ENCODE measurements at places on chromosomes 7 and 10.

GRCh38 chr7:46215987-46216567, 295.0 kb upstream of the IGFBP3 start:
- no peak for DNase-seq

DNA sequence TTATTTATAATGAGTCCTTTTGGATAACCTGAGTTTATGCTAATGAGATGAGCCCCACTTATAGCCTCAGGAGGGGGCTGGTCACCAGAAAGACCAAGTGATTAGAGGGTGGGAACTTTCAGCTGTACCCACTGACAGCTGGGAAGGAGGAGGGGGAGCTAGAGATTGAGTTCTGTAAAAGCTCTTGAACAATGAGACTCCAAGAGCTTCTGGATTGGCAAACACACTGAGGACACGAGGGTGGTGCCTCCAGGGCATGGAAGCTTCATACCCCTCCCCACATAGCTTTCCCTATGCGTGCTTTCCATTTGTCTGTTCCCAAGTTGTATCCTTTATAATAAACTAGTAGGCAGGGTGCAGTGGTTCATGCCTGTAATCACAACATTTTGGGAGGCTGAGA, 20.3 kb downstream of the MRPS24 start:
- no peak for DNase-seq

DNA sequence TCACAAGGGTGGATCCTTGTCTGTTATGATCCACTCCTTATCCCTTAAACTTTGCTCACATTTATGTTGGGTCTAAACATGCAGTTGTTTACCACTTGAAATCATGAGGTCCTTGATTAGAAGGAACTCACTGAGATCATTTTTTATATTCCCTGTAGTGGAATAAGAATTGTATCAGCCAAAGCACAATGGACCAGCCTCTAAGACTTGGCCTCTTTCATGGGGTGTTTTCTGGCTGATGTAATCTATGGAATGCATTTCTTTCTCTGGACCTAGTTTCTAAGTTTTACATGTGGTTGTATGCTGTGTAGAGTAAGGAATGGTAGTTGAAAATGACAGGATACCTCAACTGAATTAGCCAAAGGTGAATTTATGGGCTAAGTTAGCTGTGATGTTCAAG, 376.6 kb downstream of the SORCS3 start:
- DNase-seq: no peak

DNA sequence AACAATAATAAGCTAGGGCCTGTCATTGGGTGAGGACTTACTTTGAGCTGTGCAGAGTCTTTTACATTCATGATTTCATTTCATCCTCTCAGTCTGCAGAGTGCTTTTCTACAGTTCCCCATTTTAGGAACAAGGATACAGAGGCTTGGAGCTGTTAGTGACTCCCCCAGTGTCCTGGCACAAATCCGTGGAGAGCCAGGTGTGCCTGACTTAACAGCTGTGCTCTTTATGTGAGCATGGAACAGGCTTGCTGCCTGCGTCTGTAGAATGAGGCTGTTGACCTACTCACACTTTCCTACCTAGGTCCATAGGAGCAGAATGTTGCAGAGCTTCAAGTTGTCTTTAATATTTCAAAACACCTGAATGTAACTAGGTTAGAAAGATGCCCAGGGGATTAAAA, 50.4 kb upstream of the BTBD16 start:
- no peak for DNase-seq

DNA sequence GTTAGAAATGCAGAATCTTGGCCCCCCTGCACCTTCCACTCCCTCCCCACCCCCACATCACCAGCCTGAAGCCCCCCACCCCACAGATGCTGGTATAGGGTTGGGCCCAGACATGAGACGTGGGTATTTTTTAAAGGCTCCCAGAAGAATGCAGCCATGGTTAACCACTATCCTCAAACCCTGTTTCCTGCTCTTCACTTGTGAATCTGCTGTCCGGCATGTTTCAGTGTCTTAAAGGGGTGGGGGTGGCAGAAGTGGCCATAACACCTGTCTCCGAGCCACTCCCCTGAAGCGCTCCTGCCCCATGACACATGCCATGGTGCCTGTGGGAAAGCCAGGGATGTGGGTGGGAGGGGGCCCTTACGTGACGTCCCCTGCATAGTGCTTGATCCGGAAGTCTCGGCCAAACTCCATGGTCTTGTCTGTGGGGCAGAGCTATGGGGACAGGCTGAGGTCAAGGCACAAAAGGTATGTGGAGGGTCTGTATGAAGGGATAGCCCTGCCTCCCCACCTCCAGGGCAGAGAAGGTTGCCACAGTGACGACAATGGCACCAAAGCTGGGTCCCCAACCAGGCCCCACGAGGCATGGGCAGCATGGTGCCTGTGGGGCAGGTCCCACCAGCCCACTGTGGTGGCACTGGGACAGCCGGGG, 9.6 kb downstream of the MYO1G start:
- no peak for DNase-seq

DNA sequence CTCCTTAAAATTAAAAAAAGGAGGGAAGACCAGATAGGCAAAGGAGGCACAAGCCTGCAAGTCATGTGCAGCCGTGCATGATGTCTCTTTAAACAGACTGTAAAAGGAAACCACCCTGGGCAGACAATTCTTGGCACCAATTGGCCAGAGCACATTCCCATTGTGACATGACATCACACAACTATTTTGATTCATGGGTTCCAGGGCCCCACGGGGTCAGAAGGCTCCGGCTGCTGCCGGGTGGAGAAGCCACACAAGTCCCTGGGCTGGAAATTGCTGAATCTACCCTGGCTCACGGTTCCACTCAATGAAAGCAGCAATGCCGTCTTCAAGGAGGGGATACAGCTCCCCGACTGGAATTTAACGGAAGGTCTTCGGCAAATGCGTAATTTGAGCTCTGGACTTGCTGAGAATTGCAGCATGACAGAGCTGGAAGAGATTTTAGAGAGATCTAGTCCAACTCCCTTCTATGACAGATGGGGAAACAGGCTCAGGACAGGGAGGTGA, 140.5 kb downstream of the PRKAG2 start:
- no peak for DNase-seq

DNA sequence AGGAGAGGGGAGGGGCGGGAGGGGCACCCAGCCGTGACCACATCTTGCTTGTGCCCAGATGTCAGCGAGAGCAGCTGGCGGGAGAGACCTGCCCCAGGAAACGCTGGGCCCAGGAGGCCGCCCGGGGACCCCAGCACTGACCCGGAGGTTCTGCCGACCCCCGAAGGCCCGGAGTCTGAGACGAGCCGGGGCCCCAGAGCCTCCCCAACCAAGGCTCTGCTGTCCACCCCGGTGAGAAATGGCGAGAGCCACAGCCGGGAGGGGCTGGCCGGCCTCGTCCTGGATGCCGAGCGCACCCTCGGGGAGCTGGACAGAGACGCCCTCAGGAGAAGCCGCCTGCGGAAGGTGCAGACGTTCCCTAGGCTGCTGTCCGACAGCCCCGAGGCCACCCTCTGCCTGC, 25.9 kb downstream of the KNDC1 start:
- no peak for DNase-seq

DNA sequence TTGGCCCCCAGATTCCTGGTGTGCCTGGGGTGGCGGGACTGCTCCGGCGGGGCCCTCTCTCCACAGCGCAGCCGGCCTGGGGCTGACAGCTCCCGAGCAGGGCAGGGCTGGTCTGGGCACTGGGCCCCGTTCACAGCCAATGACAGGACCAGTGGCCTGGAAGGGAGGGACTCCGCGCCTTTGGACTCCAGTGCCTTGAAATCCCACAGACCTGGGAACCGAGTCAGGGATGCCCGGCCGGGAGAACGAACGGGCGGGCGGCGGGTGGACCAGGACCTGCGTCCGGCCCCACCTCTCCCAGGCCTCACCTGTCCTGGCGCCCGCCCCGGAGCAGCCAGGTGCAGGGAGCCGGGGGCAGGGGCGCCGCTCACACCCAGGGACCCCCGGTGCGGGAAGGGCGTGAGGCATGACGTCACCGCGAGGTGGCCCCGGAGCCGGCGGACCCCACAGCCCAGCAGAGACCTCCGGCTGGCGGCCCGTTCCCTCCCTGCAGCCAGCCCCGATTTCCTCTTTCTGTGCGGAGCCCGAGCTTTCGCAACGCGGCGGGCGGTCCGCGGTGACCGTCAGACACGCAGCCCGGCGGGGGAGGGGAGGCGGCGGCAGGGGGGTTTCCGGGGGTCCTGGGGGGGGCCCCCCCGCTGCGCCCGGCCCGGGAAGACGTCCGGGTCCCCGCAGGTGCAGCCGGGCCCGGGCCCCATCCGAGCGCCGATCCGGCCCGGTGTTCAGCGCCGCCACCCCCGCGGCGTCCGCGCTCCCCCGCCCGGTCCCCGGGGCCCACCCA, 743 bp downstream of the ADAP1 start:
- no peak for DNase-seq

GRCh38 chr10:68501691-68502090, 25.6 kb downstream of the SLC25A16 start:
- no peak for DNase-seq

DNA sequence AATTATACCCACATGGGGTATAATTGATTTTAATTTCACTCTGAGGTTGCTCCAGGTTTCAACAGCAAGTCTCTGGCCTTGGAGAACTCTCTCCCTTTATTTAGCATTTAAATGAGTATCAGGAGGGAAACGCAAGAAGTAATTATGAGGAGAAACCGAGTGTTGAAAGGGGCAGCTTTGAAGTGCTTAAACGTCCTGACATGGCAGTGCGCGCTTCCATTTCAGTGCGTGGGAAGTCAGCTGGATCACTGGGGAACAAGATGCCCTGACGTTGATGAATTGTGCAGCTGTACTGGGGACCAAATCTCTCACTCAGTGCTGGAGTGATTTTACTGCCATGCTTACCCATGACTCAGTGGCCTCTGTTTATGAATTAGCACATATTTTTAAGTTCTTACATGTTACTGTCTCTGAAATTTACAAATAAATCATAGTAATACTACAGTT, 106.0 kb upstream of the PRR15 start:
- no peak for DNase-seq

DNA sequence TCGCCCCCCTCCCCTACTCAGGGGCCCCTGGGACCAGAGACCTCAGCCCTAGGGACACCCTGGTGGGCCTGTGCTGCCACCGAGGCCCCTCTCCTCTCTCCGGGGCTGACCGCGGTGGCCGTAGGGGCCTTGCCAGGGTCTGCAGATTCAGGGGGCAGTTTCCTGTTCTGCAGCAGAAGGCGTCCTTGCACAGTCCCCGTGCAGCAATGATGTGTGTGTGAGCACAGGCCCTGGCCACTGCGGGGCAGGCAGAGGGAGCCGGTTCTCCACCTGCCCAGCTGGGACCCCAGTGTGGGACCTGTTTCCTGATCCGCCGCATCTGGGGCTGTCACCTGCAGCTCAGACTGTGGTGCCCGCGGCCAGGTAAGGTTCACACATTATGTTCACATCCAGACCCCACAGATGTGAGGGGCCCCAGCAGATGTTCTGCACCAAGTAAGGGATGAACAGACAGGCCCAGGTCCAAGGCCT, 60.7 kb upstream of the DNAJB6 start:
- DNase-seq: no peak

DNA sequence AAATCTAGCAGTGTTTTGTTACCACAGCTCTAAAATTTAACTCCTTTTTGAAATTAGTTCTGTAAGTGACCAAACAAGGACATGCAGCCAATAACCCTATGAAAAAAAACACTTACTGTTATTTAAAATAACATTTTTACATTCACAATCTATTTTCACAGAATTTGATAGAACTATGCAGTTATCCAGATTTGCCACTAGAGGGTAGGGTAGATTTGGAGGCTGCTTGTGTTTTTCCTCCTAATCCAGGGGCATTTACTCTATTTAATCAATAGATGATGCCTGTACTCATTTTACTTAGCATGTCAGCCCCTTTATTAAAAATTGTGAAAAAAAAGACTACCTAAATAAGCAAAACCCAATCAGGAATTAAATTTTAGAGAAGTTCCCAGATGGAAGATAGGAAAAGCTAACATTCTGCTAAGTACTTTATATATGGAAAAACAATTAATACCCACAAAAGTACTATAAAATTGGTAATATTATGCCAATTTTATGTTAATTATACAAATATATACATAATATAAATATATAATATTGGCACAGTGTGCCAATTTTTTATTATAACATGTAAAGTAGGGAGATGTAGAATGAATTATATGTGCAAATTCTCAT, 18.1 kb upstream of the LIPK start:
- DNase-seq: no peak

GRCh38 chr7:99928994-99929729, at the start of gene GJC3:
Gene GJC3, minus strand, starts transcription at chr7:99929620. Its CDS starts 0 bp downstream, at chr7:99929620.
- peak; percentile 21 for DNase-seq

DNA sequence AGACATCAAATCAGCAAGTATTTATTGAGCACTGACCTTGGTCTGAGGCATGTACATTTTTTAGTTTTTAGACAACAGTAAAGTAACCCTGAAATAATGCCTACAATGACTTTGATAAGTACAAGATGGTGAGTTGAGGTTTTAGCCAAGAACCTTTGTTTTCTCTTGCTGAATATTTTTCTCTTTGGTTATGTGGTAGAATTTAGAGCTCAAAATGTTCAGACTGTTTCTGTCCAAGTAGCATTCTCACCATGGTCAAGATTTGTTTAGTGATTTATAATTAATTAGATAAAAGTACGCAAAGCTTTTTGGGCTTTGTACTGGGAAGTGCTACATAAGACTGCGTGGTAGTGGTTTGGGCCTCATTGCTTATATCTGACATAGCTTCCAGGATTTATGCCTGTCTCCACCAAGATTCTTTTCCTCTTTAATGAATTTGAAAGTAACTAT, 102.4 kb downstream of the KAT6B start:
- DNase-seq: no peak

DNA sequence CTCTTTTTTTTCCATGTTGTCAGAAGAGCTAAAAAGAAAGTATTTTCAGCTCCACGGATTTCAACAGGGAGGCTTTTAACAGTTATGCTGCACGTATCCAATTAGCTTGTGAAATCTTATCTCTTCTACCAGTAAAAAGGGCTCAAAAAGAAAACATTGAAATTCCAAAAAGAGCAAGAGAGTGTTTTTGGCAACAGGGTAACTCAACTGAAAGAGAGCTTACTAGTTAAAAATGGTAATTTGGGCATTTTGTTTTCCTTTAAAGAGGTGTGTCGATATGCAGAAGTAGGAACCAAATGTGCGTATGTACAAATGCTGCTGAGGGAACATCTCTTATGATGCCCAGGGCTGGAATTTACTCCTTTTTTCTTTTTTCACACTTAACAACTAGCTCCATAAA, 292.8 kb downstream of the PRKG1 start:
- no peak for DNase-seq

All from activated T-cell treated with anti-CD3 and anti-CD28 coated beads for 24 hours (primary cell).